ENCODE measurements at places on chromosomes 1 and 21.
A peak's percentile ranks its signal among the peaks of the same experiment; 100 is the strongest.

GRCh38 chr1:212062832-212063438, 27.4 kb downstream of the DTL start:
- DNase-seq = no peak

- no peak for DNase-seq
Measured at GRCh38 chr1:10856176-10856683, 59.8 kb upstream of the CASZ1 start.

DNA sequence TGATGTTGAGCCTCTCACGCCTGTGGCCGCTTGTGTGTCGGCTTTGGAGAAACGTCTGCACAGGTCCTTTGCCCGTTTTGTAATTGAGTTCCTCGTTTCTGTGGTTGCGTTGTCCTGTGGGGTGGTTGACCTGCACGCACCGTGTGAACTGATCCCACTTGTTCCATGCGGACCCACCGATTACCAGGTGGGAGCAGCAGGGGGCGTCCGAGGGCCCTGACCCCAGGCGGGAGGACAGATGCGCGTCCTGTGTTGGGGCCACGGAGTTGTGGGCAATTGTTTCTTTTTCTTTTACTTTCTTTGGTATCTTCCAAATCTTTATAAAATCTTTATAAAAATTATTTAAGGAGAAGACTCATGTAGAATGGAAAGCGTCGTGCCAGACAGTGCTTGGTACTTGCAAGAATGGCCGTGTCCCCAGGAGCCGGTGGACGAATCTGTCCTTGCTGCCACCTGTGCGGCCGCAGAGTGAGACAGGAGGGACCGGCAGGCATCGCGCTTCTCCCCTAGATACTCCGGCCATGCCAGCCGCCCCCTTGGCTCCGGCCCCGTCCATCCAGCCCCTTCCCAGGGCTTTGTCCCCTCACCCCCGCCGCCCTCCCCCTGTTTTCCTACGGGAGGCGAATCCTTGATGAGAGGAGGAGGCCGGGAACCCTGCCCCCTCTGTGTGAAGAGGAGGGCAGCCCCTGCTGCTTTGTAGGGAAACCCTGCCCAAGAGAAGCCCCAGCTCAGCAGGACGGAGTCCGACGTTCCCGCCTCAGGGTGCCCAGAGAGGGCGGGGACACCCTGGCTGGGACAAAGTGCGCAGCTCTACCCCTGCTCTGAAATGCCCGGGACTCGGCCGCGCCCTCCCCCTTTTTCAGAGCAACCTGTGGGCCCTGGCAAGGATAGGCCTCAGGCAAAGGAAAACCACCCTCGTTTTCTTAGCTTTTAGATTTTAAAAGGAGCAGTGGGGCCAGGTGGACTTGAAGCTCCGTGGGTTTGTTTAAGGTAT, 41.7 kb downstream of the PRKCZ start:
- peak; percentile 45 for DNase-seq

DNA sequence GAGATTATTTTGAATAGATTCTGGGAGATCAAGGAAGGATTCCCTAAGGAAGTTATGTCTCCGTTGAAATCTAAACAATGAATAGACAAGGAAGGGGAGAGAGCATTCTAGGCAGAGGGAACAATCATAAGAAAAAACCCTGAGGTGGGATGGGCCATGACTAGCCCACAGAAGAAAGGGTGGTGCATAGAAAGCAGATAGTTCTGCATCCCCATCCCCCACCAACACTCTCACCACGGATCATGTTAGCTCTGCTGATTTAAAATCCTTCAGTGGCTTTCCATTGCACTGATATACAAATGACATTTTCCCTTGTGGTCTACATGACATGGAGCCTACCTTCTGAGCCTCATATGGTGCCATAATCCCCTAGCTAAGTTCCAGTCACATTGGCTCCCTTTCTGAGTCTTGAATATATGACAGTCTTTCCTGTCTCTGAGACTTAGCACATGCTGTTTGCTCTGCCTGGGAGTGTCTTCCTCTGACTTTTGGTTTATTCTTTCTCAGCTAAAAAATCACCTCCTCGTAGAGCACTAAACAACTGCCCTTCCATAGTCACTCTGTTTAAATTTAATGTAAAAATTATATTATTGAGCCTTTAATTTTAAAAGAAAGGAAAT, 15.2 kb downstream of the SCMH1 start:
- no peak for DNase-seq

DNA sequence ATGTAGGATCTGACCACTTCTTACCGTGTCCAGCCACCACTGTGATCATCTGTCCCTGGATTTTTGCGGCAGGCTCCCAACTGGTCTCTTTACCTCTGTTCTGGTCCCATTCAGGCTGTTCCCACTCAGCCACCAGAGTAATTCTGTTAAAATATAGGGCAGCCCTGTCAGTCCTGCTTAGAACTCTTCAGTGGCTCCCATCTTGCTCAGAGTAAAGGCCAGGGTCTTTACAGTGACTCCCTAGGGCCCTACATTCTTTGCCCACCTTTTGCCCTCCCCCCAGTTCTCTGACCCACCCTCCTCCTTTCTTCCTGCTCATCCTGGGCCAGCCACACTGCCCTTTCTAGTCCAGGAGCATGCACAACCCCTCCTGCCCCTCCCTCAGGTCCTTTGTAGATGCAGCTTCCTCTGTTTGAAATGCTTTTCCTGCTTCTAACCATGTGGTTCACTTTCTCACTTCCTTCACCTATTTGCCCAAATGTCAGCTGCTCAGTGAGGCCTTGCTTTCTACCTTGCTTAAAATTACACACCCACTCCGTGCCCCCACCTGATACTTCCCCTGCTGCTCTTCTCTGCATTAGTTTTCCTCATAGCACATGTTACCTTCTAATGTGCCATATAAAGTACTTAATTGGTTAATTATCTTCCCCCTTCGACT, 7.8 kb downstream of the UBIAD1 start:
- no peak for DNase-seq

- peak; percentile 96 for DNase-seq
Measured at GRCh38 chr1:1630191-1630964, 1.6 kb upstream of the MMP23B start.

DNA sequence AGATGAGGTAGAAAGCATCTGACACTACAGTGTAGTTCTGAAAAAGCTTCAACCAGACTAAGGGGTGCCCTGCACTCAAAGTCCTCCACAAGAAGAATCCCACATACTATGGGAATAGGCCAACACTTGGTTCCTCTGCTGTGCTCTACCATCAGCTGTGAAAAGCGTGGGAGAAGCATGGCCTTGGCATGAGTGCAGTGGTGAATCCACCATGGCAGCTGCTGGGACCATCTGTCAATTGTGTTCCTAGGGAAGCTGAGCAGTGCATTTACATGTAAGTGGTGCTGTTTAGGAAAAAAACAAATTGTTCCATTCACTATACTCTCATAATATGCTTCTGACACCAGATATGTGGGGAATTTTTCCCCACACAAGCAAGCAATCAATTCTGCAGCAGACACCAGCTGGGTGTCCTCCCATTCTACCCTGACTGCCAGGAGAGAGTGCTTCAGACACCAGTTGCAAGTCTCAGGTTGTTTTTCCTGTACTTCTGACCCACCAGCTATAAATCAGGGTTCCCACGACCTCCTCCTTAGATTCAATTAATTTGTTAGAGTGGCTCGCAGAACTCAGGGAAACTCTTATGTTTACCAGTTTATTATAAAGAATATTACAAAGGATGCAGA, 230.8 kb upstream of the CHRM3 start:
- DNase-seq = no peak

DNA sequence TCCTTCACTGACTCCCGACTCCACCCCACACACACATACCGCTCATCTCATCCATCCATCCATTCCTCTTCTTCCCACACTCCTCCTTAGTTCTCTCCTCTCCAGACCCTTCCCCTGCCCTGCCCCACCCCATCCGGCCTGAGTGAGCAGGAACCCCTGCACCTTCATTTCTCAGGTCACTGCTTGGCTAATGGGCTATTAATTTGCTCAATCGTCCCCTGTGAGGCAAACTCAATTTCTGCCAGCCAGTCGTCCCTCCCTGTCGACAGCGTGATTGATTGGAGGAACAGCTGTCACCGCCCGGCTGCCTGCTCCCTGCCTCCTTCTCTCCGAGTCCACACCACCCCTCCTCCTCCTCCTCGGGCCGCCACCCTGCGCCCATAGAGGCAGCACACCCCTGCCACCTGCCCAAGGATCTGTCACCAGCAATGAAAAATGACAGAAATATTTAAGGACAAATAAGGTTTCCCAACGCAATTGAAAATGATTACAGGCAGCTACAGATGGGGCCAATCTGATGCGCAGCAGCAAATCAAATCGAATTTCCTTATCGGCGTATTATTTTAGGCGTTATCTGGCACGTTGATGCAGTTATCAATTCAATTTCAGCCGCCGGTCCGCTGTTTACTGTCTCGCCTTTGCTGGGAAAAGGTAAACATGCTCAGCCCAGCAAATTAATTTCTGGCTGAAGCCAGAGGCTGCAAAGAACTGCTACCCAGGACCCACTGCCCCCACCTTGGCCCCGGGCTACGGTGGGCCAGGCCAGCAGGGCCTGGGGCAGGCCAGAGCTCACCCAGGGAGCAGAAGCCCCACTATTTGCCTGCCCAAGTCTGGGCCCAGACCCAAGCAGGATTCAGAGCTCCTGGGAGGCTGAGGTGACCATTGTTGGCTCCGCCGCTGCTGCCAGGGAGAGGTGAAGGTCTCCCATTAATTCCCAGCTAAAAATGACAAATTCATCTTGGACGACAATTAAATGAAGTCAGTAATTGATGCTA, 71.3 kb downstream of the TMEM53 start:
- no peak for DNase-seq

DNA sequence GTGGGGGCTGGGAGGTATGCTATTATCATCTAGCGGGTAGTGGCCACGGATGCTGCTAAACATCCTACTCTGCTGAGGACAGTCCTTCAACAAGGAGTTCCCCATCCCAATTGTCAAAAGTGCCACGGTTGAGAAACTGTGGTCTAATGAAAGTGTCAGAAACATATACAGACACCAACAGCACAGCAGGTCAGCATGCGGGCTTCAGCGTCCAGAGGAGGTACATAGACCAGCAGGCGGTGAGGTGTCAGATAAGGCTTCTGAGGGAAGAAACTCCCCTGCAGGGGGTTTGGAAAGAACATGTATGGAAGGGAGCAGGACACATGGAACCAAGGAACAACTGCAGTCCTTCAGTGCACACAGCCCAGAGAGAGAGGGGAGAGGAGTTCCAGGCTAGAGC, 4.8 kb upstream of the TTC4 start:
- no peak for DNase-seq

DNA sequence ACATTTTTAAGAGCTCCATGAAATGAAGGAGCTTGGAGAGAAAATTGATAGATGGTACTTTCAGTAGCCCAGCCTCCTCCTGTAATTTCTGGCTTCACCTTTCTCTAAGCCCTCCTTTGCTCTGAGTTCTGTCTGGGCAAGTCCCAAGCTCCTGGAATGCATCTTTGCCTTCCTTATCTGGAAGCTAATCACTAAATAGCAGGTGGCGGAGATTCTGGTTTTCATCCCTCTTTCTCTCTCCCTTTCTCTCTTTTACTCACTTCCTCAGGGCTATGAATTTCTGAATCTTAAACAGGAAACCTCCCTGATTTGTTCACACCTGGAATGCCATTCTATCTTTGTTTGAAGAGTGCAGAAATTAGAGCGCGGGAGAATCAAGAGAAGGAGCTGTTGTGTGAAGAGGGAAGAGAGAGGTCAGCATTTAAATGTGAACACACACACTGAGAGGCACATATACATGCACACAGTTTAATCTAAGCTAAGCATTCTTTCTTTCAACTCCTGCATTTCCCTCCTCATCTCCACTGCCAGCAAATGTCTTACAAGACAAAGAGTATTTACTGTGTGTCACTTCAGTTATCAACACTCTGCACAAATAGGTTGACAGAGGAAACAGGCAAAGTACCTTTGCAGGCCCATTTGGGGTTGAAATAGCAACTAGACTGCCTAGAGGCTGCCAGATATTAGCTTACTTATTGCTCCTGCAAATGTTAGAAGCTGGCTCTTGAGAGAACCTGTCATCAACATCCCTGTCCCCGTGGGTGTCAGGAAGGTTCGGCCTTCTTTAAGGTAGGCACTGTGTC, 199.4 kb upstream of the CAMK1G start:
- no peak for DNase-seq

GRCh38 chr1:65965112-65965996, 172.7 kb downstream of the PDE4B start:
- DNase-seq = no peak

DNA sequence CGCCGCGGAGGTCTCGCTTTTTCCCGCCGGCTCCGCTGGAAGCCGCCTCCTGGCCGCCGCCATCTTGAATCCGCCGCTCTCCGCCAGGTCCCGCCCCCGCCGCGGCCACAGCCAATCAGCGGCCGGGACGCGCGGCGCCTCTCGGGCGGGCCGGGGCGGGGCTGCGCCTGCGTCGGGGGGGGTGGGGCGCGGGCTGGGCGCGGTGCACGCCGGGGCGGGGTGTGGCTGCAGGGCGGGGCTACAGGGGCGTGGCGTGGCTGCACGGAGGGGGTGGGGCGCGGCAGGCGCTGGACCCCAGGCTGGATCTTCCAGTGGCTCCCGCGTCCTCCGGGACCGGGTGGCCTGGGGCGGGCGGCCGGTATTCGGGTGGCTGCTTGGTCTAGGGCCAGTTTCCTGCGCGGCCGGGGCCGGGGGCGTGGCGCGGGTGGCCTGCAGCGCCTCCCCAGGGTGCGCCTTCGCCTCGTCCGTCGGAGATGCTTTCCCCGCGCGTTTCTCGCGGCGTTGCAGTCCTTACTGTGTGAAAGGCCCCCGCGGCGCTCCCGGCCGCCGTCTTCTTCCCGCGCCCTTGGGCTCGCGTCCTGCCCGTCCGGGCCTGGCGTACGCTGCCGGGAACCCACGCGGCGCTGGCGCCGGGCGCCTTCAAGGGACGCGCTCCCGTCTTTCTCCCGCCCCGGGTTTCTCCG, 575 bp downstream of the PCNT start:
- DNase-seq = peak; percentile 89

DNA sequence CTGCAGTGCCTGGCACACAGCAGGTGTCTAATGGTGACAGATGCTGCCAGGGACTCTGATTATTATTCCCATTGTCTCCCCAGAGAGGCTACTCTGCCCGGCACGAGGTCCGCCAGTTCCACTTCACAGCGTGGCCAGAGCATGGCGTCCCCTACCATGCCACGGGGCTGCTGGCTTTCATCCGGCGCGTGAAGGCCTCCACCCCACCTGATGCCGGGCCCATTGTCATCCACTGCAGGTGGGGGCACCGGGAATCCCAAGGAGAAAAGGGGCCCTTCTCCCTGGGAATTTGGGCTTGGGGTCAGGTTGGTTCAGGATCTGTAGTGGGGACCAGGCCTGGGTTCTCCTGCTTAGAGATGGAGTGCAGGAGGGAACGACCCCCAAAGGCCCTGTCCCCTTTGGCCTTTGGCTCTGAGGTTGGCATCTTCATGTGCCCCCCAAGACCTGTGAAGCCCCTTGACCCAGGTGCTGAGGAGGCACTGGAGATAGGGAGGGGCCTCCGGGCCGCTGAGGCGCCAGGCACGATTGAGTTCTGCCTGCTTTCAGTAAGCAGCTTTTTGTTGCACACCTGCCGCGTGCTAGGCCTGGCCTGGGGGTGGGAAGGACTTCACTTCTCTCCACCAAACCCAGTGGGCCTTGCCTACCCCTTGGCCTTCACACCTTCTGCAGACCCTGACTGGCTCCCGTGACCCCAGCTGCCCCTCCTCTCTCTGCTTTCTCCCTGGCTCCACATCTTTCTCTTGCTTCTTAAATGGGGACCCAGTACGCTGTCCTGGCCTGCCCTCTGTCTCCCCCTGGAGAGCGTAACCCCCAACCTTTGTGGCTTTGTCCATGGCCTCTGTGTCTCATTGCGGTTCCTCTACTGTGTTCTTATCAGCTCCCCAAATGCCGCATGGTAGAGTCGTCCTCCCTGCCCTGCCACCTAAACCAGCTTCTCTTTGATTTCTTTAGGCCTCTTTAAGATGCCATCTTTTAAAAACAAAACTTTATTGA, 76.4 kb downstream of the PTPRU start:
- no peak for DNase-seq

GRCh38 chr1:201377611-201378092, at the start of gene TNNT2:
Gene TNNT2, minus strand, starts transcription at chr1:201377680. Its CDS starts 4,426 bp downstream, at chr1:201373254.
- no peak for DNase-seq

- no peak for DNase-seq
Measured at GRCh38 chr21:40073642-40074041, 206.4 kb downstream of the PCP4 start.
